ENCODE measurements at places on chromosomes 12 and 14.

DNA sequence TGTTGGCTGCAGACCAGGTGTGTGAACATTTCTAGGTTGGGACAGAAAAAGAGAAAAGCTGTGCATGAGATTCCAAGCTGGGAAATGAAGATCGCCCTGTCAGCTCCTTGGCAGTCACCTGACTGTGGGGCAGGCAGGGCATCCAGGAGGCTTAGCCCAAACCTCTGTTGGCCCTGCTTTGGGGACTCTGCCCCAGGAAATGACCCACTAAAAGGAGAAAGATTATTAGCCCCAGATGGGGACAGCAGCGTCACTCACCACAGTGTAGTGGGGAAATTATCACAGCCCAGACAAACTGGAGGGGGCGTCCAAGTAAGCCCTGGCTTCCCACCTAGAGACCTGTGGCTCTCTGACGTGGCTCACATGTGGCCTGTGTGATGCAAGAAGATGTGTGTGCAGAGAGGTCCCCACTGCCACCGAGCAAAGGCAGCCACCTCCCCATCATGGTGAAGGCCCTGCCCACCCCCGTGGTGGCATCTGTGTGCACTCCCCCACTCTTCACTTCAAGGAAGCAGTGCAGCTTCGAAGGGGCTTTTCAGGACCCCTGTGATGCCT lies 39.1 kb downstream of the DIO3 start:
- DNase-seq: no peak

DNA sequence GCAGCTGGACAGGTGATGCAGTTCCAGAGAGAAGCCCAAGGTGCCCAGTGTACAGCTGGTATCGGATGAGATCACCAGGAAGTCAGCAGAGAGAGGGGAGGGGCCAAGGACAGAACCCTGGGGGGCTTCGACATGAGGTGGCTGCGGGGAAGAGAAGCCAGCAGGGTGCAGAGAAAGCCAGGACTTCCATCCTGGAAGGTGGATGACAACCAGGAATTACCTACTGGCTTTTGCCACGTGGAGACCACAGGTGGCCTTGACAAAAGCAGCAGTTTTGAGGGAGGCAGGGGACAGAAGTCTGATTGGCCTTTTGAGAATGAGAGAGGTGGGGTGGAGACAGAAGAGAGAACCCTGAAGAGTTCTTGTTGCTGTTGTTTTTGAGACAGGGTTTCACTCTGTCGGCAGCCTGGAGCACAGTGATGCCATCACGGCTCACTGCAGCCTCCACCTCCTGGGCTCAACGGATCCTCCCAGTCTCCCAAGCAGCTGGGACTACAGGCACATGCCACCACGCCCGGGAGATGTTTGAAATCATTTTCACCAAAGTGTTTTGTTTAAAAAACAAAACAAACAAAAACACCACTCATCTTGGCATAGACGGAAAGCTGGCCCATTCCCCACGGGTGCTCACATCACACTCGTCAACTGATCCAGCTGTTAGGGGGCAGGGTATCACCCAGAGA lies 35.2 kb downstream of the CDC42BPB start:
- peak; percentile 36 for DNase-seq

- DNase-seq: no peak
These were observed 244.6 kb upstream of the MDGA2 start for GRCh38 chr14:47919997-47920396.

- DNase-seq: no peak
These were observed 174.2 kb upstream of the CCDC196 start for GRCh38 chr14:66311990-66312389.

GRCh38 chr14:37090026-37090425 lies 82.4 kb downstream of the SLC25A21 start:
- no peak for DNase-seq

GRCh38 chr14:47678157-47678556 lies 2.8 kb upstream of the MDGA2 start:
- no peak for DNase-seq

DNA sequence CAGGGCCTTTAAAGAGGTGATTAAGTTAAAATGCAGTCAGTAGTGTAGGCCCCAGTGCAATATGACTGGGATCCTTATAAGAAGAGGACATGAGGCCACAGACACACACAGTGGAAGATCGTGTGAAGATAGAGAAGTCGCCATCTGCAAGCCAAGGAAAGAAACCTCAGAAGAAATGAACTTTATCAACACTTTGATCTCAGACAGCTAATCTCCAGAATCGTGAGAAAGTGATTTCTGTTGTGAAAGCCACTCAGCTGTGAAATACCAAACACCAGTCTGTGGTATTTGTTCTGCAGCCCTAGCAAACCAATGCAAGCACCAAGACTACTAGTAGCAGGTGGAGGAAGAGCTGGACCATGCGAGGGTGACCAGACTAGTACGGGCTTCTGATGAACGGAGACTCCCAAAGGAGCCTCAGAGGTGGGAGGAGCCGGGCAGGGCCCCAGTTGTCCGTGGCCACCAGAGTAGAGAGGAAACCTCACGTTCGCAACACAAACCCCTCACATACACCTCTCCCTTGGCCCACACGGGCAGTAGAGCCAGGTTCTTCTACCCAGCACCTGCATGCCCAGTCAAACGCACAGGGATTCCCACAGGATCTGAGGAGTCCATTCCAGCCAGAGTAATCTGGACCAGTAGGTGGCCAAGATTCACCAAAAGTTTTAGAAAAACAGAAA lies 243.0 kb downstream of the TTC8 start:
- no peak for DNase-seq

DNA sequence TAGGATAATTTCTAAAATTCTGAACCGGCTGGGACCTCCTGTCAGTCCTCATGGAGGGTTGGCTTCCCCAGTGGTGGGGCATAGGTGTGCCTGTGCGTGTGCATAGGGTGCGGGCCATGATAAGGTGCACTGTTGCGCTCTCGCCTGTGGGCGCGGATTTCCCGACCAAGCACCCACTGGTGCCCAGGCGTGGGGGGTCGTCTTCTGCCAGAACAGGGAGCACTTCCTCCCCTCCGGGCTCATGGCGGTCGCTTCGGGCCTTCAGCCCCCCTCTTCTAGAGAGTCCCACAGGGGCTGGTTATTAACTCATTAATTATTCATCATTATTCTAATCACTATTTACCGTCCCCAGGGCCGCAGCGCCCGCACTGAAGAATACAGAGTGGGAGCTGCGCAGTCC lies 2.8 kb downstream of the C1QL4 start:
- no peak for DNase-seq

DNA sequence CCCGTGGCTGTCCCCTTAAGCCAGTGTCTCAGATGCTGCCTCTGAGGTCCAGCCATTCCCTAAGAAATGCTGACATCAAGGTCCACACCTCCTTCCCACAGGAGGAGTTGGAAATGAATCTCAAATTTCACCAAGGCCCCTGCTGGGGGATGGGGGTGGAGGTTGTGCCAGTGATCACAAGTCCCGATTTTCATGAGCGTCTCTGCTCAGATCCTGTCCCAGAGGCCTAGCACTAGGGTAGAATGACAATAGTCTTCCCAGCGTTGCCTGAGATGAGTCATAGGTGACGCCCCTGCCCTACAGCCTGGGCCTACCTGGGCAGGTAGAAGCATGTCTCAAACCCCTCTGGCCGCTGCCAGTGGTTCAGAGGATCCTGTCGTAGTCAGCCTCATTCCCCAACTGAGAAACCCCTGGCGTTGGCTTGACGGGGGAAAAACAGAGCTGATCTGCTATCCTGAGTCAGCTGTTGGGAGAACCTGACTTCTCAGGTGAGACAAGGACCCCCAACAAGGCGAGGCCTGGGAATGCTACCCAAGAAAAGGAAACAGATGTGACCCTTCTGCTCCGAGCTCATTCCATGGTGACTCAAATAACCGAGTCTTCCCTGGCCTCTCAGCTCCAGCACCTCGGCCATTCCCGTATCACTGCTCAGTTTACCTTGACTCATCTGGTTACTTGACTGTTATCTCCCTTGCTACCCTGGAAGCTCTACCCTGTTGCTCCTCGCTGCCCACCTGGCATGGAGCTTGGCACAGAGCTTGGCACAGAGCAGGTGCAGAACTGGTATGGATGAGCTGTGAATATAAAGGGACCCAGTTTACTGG lies 21.8 kb upstream of the SPPL3 start:
- DNase-seq: no peak

GRCh38 chr12:106084014-106084671 lies 54.6 kb downstream of the NUAK1 start:
- peak; percentile 99 for DNase-seq

GRCh38 chr12:32826807-32827412 lies 69.7 kb downstream of the PKP2 start:
- DNase-seq: no peak
